ENCODE measurements at places on chromosomes 7 and 10.

- DNase-seq, result no peak
These were observed 1.6 kb upstream of the HILPDA start for GRCh38 chr7:128453836-128454804.

DNA sequence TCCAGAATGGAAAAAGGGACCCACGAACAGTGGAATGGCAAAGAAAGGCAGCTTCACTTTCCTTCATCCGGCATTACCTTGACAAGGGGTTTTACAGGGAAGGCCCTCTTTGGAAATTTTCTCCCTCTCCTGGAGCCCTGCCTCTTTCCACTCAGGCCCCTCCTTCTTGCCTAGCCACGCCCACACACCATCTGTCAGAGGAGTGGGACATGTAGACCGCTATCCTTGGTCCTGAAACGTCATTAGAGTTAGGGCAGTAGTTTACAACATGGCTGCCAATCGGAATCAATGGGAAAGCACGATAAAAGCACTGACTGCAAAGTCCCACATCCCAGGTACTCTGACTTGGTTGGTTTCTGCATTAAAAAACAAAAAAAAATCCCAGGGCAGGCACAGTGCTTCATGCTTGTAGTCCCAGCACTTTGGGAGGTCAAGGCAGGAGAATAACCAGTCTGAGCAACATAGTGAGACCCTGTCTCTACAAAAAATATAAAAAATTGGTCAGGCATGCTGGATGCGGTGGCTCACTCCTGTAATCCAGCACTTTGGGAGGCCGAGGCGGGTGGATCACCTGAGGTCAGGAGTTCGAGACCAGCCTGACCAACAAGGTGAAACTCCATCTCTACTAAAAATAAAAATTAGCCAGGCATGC, 96.4 kb downstream of the MARCHF5 start:
- no peak for DNase-seq

- DNase-seq, result no peak
These were observed 207.3 kb upstream of the LRGUK start for GRCh38 chr7:133919810-133920209.

GRCh38 chr10:97517778-97518300, 19.1 kb downstream of the UBTD1 start:
- no peak for DNase-seq

DNA sequence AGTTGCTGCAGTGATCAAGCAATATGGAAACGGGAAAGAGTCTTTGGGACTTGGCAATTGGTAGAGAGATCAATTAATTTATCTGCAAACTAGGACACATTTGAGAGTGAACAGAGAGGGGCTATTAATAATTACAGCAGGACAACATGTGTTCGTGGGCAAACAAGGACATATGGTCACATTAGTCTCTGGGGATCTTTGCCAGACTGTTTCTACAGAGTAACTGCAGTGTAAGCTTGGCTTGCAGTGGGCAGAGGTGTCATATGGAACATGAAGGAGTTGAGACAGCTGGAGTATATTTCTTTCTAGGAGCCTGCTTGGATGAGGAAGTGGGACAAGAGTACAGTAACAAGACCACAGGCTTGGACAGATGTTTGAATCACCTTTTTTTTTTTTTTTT, 232.1 kb upstream of the LYZL1 start:
- DNase-seq, result no peak

DNA sequence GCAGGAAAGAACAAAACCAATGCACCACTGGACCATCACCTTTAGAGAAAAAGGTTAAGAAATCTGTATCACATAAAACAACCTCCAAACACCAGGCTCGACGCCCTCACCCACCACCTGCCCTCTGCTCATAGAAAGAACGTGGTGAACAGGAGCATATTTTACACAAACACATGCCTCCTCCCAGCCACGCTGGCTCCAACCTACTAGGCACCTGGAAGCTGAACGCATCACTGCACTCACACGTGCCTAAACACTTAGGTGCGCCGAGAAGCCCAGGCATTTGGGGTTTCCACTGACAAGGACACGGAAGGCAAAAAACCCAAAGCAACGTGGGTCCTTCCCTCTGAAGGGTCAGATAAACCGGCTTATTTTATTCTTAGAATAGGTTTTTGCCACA, 56.0 kb downstream of the PTPRN2 start:
- DNase-seq, result peak; percentile 59

GRCh38 chr7:68420342-68421192, 1177.7 kb upstream of the AUTS2 start:
- no peak for DNase-seq

DNA sequence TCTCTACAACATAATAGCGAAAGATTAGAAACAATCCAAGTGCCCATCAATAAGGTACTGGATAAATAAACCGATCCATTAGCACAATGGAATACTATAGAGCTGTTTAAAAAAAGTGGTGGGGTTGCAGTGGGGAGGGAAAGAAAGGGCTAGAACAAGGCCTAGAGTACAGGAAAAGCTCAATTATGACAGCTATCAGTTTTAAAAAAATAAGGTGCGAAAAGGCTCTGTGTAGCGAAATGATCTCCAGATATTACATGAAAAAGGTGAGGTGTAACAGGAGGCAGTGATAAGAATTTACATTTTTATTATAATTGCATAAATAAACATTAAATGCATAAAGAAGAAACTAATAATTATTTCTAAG, 30.8 kb downstream of the CYTH3 start:
- no peak for DNase-seq

DNA sequence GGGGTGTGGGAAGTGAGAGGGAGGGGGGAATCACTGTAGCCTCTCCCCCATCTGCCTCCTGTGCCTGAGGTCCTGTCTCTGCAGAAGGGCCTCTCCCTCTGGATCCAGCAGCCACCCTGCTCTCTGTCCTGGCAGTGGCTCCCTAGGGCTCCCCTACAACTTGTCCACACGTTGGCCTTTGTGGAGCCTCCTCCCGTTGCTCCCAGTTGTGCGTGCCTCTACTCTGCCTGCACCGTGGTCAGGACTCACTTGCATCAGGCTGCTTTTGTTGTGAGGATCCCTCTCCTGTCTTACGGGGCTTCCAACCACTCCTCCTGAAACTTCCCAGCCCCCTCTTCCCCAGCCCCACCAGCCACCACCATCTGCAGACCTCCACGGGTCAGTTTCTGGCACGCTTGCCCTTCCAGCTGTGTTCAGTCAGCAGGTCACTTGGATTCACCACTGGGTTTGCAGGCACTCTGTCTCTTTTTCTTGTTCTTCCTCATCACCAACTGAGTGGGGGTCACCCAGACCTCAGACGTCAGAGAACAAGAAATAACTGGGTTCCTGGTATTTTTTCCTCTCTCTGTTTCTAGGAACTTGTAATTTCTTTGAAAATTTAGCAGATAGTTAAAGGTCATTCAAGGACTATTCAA, 62.3 kb downstream of the RAMP3 start:
- DNase-seq, result no peak

DNA sequence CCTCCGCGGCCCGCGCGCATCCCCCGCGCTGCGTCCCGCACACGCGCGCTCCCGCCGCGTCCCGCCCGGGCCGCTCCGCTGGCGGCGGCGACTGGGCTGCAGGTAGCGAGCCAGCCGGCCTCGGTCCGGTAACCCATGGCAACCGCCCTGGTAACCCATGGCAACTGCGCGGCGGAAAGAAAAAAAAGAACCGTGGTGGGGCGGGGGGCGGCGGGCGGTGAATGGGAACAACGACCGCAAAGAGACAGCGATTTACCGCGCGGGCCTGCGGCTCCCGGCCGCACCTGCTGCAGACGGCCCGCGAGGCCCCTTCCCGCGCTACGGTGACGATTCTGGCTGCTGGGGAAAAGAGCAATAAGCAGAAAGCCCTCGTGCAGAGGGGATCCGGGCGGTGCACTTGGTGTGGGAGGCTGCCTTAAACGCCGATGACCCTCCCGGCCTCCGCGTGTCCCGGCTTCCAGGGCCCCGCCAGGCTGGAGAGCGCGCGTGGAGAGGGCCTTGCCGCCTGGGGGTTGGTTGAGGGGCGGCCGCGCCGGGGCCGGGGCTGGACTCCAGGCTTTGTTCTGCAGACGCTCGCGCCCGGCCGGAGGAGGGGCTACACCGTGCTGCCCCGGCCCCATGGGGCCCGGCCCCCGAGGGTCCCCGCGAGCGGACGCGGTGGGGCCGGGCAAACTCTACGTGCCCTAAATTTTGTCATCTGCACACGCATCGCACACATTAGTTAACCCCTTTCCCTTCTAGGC, 84.7 kb downstream of the SNX10 start:
- peak; percentile 88 for DNase-seq

- DNase-seq, result no peak
These were observed 42.9 kb downstream of the ELFN1 start for GRCh38 chr7:1712907-1713501.

GRCh38 chr10:106967452-106967851, 197.1 kb downstream of the SORCS1 start:
- no peak for DNase-seq

- DNase-seq, result no peak
These were observed 101.0 kb downstream of the DIP2C start for GRCh38 chr10:588246-589165.

GRCh38 chr7:151013733-151014497, 10.4 kb downstream of the ATG9B start:
- DNase-seq, result peak; percentile 56

GRCh38 chr7:44100458-44101302, 3.5 kb upstream of the AEBP1 start:
- DNase-seq, result no peak

DNA sequence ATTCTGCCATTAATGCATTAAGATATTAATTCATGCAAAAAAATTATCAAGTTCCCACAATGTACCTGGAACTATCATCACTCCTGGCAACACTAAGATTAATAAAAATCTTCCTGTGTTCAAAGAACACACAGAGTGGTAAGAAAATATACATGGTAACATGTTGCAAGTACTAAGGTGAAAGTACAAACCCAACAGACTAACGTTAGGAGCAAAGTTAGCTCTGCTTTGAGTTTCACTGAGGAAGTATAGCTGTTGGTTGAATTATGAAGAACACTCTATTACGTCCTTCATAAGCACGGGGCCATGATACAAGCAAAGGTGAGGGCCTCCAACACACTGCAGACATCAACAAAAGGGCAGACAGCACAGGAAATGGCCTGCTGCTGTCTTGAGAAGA, 5.8 kb downstream of the ZNF33B start:
- DNase-seq, result no peak
